Activated effector memory CD4-positive, alpha-beta T cell treated with Interleukin-2 at 50 U/mL for 16 hours (primary cell): ENCODE measurements at places on chromosomes 6 and 20.

- no peak for DNase-seq
Observed at GRCh38 chr20:61993058-61993457, 72.6 kb downstream of the TAF4 start.

GRCh38 chr6:40611912-40612311, 24.7 kb upstream of the LRFN2 start:
- no peak for DNase-seq

DNA sequence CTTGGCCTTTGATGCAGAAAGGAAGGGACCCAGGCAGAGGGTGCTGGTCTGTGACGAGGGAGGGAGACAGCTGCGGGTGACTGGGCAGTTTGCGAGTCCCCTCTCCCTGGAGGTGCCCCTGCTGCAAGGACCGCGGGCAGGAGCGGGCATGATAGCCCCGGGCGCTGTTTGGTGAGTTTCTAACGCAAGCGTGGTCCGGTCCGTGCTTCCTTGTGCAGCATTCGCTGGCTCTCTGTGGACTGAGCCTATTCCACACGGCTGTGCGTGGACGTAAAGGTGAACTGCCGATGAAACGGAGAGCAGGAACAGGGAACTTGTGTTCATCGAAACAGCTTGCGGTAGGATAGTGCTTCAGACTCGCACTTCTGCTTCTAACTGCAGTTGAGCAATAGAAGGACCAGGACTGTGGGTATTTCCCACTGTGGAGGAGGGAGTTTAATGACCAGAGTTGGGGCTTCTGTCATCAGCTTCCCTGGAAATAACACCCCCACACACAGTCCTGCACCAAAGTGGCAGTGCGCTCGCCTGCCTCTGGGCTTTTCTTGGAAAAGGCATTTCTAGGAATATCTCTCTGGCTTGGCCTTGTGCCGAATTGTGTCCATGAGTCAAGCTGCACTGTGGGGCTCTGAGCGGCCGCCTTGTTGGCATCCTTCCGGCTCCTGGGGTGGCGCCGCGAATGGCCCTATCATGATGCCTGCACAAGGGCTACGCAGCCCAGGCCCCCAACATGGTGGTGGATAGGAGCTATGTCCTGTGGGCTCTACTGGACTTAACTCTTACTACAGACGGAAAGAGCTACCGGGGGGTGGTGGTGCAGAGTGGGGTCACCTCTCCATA, 48.9 kb downstream of the DUSP22 start:
- no peak for DNase-seq

GRCh38 chr6:38078671-38079070, 259.1 kb downstream of the ZFAND3 start:
- no peak for DNase-seq

DNA sequence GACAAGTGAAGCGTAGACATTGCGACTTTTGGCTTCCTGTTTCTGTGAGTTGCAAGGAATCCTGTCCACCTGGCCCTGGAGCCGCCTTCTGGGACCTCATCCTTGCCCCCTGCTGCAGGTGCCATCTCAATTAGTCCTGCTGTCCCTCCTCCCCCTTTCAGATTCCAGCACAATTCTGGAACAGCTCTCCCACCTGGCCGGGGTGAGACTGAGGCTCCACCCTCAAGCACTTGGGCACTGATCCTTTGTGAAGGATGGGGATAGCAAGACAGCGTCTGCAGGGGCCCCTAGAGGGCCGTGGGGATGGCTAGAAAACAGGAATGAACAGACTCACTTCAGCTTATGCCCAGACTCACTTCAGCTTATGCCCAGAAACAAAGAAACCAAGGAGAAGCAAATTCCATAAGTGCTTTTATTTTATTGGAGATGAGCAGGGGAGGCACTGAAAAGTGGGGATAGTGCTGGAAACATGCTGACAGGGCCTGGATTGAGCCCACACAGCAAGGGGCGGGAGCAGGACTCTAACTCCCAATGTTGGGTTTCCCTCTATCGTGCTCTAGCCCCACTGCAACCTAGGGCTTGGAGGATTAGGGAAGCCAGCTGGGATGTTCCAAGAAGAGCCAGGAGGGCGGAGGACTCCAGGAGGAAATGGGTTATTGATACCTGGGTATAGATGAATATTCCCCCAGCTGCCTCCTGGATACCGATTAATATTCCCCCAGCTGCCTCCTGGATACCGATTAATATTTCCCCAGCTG, 1.4 kb downstream of the C6orf15 start:
- DNase-seq, result no peak

- DNase-seq, result no peak
Observed at GRCh38 chr20:47033665-47034064, 139.0 kb downstream of the EYA2 start.

DNA sequence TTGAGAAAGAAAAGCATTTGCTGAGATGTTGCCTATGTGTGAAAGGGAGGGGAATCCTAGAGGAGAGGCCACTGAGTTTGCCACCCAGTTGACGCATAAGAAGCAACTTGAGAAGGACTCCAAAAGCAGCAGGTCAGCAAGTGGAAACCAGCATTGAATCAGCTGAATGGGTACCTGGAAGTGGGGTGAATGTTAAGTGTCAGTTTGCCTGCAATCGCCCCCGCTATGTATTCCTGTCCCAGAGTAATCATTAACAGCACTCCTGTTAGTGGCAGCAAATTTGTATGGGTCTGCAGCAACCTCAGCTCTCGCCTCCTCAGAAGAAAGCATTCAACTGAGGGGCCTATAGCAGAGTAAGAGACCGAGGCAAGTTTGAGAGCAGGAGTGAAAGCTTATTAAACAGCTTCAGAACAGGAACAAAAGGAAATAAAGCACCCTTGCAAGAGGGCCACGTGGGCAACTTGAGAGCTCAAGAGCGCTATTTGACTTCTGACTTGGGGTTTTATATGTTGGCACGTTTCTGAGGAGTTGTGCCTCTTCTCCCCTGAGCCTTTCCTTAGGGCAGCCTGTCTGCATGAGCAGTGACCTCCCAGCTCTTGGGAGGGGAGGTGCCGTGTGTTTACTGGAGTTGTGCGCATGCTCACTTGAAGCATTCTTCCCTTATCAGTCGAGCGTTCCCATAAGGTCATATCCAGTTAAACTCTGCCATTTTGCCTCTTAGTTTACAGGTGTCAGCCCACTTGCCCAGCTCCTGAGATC, 122.6 kb upstream of the PHACTR1 start:
- no peak for DNase-seq

- no peak for DNase-seq
Observed at GRCh38 chr6:159726255-159726917, 920 bp upstream of the WTAP start.

DNA sequence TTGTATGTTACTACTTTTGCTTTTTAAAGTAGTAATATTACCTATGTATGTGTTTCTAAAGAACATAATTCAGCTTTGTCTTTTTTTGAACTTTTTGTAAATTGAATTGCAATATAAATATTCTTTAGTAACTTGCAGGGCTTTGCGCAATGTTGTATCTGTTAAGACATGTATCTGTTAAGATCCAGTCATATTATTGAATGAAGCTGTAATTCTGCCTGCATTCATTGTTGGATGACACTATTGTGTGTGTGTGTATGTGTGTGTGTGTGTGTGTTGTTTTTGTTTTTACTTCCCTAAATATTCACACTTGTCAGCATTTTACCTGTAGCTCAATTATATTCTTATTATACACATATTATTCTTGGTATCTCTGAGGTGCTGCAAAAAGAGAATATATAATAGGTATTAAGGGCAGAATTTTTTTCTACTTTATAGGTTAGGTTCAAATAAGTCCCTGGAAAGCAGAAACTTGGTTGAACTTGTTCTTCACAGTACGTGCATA, 164.0 kb downstream of the MEI4 start:
- DNase-seq, result no peak
